ENCODE measurements at places on chromosomes 5 and 9.

DNA sequence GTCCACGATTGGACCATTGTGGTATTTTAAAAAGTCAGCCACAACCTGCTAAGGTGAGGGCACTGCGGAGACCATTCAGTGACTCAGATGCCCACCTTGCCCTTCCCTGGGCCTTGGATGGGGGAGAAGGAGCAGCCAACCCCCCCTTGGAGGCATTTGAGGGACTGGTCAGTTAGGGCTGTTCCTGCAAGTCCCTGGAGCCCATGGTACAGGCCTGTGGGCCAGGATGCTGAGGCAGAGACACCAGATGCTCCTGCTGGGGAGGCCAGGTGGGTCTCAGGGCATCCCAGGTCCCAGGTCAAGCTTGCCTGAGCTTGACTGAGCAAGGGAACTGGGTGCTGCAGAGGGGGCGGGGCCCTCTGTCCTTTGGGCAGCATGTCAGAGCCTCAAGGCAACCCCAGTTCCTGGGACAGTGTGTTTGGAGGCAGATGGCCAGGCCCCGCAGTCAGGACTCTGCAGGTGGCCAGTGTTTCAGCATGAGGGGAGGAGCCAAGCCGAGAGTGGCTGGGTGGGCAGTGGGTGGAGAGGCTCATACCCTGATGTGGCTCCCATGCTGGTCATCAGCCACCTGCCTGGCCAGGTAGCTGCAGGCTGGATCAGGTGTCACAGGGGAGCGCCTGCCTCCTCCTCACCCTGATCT, 27.5 kb downstream of the SLC6A3 start:
- no peak for DNase-seq

DNA sequence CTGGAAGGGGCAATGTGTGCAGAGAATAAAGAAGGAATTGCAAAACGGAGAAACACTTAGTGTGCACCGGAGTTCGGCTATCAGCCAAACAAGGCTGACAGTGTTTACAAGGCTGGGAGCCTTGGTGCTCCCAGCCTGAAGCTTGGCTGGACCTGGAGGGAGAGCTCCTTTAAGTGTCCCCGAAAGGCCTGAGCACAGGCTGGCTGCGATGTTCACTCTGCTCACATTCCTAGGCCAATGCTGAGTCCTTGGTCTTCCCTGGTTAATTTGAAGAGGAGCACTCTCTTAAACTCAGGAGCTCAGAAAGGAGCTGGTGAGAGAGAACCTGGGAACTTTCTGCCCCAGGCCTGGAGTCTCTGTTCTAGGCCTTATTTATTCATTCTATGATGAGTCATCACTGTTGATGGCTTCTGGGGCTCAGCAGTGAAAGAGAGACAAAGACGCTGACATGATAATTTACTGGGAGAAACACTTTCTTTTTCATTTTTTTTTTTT, 88.6 kb upstream of the MYO10 start:
- no peak for DNase-seq

DNA sequence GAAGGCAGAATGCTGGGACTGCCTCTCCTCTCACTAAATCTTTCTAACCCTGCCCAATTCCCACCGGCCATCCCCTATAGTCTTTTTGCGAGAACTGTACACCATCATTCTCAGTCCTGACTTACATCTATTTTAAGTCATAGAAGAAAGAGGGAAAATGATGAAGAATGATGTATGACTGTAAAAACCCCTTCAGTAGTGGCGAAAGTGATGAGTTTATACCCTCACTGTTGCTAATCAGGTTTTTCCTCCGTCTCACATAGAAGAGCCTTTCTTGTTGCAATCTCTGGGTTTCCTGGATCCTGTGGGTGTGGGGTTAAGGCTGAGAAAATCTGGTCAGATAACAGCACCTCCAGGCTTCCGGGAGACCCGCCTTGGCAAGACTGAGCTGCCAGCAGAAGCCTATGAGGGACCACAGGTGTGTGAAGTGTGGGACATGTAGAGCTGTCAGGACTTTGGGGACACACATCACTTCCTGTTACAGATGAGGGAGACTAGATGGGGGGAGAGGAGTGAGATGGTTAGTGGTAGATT, 147.1 kb upstream of the SLC12A2 start:
- DNase-seq = no peak

DNA sequence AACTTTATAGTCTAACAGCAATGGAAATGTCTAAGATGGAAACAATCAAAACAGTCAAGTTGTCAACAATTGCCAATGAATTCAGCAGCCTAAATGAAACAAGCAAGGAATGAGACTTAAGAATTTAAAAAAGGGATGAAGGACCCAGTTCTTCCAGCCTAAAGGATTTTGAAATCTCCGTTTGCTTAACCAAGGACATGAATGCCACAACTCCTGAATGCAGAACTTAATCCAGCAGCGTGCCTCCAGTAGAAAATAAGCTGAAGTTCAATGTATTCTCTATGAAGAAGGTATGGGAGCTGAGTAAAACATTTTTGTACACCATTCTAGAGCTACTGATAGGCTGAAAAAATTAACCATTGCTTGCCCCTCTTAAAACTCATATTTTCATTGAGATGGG, 411.3 kb downstream of the ARHGEF28 start:
- no peak for DNase-seq

GRCh38 chr5:169703813-169704212, 66.7 kb downstream of the DOCK2 start:
- DNase-seq = no peak

DNA sequence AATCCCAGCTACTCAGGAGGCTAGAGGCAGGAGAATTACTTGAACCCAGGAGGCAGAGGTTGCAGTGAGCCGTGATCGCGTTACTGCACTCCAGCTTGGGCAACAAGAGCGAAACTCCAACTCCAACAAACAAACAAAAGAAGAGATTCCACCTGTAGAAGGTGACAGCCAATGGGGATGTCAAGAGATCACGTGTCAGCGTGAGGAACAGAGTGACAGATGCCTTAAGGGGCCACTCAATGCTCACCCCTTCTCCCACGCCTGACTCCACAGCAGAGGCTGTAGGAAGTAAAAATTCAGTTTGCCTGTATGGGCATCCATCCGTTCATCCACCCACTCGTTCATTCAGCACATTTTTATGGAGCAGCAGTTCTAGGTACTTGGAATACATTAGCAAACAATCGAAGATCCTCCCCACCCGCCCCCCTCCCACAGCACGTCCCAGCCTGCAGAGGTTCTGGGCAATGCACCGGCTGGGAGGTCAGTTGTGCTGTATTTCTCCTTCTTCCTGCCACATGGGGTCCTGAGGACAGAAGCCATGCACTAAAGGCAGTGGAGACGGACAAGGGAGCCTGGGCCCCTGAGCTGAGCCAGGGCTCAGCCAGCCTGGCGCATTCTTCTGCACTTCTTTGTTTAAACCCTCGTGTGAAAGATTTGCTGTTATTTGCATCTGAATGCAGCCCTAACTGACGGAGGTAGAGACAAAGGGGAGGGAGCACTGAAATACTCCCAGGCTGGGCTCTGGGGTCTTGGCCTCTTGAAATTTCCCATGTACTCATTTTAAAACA, 11.3 kb upstream of the RNF130 start:
- DNase-seq = no peak

- DNase-seq = no peak
These were observed 1349.5 kb downstream of the EFNA5 start for GRCh38 chr5:106321242-106321641.

- no peak for DNase-seq
These were observed 104.1 kb upstream of the ZNF462 start for GRCh38 chr9:106758911-106759310.

GRCh38 chr9:20409321-20410092, 212.8 kb downstream of the MLLT3 start:
- no peak for DNase-seq

- no peak for DNase-seq
These were observed 219.9 kb upstream of the NREP start for GRCh38 chr5:111976705-111977435.

GRCh38 chr5:132777209-132778069, at the start of gene SEPTIN8:
SEPTIN8 (minus strand) TSS chr5:132777239; CDS start chr5:132777137, 102 bp downstream.
- DNase-seq = no peak

DNA sequence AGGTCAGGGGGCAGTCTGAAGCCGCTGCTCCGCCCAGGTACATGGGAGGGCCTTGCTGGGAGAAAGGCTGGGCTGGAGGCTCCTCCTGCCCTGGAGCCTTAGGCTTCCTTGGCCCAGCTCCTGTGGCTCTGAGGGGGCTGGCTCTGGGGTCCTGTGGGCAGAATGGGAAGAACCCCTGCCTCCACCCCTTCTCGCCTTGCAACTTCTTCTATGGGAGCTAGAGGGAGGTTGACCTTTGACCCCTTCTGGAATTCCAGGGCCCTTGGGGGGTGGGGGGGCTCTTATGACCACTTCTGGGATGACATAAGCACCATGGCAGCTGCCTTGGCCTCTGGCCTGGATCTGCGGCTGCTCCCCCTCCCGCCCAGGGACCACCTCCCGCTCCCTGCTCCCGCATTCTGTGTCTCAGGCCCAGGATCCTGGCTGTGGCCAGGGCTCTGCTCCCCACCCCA, 32.2 kb downstream of the IER5L start:
- DNase-seq = no peak

DNA sequence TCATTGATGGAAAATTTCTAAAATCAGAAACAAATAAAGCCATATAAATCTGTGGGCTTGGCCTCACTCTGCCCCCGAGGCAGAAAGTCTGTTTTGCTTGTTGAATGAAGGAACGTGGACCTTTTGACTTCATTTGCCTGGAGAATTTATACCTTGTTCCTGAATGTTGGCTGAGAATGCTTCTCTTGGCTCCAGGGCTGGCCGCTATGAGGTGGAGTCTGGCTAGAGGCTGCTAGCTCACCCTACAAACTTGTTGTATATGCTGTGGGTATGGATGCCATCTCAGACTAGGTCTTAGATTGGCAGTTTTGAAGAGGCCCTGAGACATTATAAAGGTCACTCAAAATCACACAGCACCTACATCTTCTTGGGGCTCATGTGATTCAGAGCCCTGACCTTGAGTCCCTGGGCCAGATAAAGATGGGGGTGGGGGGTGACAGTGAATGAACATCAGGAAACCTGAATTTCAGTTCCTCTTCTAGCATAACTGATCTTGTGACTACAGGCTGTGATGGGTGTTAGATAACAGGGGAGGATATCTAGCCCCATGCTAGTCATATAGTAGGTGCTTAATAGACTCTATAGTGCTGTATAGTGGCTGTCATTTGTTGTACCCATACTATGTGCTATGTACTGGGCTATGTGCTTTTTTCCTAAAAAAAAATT, 2.8 kb downstream of the GM2A start:
- peak; percentile 5 for DNase-seq

DNA sequence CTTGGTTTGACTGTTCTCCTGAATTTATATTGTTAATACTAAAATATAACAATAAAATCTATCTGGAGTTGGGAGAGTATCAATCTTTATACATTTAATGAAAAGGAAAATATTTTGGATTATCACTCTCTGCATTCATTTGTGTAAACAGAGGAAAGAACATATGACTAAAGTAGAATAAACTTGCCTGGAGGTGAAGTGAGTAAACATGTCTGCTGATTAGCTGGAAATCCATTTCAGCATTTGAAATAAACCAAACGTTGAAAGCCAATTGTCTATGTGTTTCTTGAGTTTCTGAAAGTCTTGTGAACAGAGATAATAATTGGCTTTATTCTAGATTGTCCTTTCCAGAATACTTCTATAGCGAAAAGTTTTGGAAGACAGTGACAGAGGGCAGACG, 776.2 kb downstream of the SEMA5A start:
- no peak for DNase-seq

DNA sequence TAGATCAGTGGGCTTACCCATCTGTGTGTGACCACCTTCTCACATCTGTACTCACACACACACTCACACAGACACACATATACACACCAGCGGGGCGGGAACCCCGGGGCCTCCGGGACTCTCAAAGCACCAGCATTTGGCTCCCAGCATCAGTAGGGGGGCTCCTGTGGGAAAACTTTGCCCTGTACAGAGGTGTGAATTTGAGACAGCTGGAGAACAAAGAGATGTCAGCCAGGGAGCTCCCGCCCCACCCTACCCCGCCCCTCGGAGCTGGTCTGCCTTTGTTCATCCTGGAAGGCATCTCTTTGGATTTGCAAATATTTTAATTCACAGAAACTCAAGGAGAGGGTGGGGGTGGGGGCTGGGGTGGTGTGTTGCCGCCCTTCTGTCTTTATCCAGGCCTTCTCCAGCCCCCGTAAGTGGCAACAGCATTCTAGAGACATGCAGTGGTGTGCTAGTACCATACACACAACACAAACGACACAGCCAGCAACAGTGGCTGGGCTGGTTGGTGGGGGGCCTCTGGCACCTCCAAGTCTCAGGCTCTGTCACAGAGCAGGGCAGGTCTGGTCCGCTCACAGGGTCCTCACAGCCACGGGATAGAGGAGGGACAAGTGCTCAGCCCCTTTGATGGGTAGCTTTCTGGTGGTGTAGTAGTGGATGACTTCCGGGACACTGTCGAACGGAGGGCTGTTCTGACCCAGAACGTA, 15.5 kb upstream of the SLC25A51 start:
- no peak for DNase-seq

DNA sequence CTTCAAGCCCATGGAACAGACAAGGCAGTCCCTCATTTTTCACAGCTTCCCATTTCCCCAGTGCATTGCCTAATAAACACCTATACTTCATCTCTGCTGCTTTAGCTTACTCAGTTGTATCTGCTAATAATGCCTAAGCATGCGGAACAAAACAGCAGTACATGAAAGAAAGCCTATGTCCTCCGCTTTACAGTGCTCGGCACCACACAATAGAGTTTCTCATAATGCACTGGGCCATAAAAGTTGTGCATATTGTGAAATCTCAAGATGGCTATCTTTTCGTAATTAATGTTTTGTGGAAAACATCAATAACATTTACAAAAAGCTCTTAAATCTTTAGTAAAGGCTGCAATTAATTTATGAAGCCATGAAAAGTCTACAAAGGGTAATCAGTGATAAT, 69.3 kb downstream of the DENND1A start:
- DNase-seq = no peak

All from AML-193 (cell line).